ENCODE measurements at places on chromosomes 2 and 18. TPM values are rescaled to one million over a fixed set of nuclear protein-coding genes. Genes with fewer than 3 reads are reported as not detected.

The SP140 gene
- 0.52 TPM for total RNA-seq

The KIF3C gene
- total RNA-seq = 3.1 TPM

The RFTN2 gene
- 11.9 TPM for total RNA-seq

The FAM237A gene
- not detected for total RNA-seq

GRCh38 chr2:177164131-177164530, 48.5 kb upstream of the HNRNPA3 start:
- no peak for DNase-seq
- no peaks in the 10 kb centered on the region for H3K36me3 ChIP-seq
- H3K27me3 ChIP-seq = no peaks in the 10 kb centered on the region
- H3K4me3 ChIP-seq = no peak overlapping the region
- H3K4me1 ChIP-seq = peaks cover 18% of the 10 kb centered on the region

- peaks cover 28% of the 10 kb centered on the region for H3K4me1 ChIP-seq
- H3K27ac ChIP-seq = peak overlapping the region; percentile 54
- H3K27me3 ChIP-seq = no peaks in the 10 kb centered on the region
- DNase-seq = peak; percentile 32
- peak overlapping the region; percentile 95 for H3K4me3 ChIP-seq
- H3K36me3 ChIP-seq = no peaks in the 10 kb centered on the region
Observed at GRCh38 chr2:70994009-70994698, 519 bp downstream of the TEX261 start.

GRCh38 chr2:37856101-37856751, 68.9 kb upstream of the RMDN2 start:
- no peak overlapping the region for H3K4me3 ChIP-seq
- H3K4me1 ChIP-seq = peaks cover 2% of the 10 kb centered on the region
- no peaks in the 10 kb centered on the region for H3K27me3 ChIP-seq

DNA sequence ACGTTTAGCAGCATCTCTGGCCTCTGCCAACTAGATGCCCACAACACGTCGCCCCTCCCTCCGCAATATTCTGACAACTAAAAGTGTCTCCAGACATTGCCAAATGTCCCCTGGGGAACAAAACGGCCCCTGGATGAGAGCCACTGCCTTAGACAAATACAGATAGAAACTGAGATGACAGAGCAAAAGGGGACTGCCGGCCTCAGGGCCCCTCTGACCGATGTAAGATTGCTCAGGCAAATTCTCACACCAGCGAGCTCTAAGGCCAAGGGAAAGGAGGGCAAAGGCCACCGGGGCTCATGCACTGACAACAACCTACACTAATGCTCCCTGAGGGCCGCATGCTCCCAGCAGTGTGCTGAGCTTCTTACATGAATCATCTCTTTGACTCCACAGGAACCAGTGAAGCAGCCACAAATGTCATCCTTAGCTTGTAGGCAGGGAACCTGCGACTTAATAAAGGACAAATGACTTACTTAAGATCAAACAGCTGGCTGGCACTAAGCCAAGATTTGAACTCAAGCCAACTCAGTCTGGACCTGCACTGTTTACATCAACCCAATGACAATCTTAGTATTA, 228.5 kb downstream of the TTC32 start:
- no peak for DNase-seq
- H3K4me1 ChIP-seq = no peaks in the 10 kb centered on the region
- H3K27ac ChIP-seq = no peak overlapping the region
- no peaks in the 10 kb centered on the region for H3K27me3 ChIP-seq
- H3K36me3 ChIP-seq = no peaks in the 10 kb centered on the region

GRCh38 chr2:229708335-229708734, 6.0 kb downstream of the DNER start:
- no peaks in the 10 kb centered on the region for H3K36me3 ChIP-seq
- no peak for DNase-seq
- no peak overlapping the region for H3K27ac ChIP-seq
- H3K27me3 ChIP-seq = peaks cover 5% of the 10 kb centered on the region
